ENCODE measurements at places on chromosomes 12 and 14. TPM values are rescaled to one million over a fixed set of nuclear protein-coding genes. Genes with fewer than 3 reads are reported as not detected.

ABCD2 gene
- polyA plus RNA-seq, result not detected

METTL17 gene
- 77.7 TPM for polyA plus RNA-seq

MDP1 gene
- 31.1 TPM for polyA plus RNA-seq

TAS2R7 gene
- polyA plus RNA-seq, result not detected

FAM90A1 gene
- polyA plus RNA-seq, result 0.19 TPM

SLC6A12 gene
- not detected for polyA plus RNA-seq

PTMS gene
- polyA plus RNA-seq, result 270 TPM

KRT71 gene
- not detected for polyA plus RNA-seq

LTBR gene
- polyA plus RNA-seq, result 10.5 TPM

FAM234B gene
- polyA plus RNA-seq, result 9.5 TPM

CARMIL3 gene
- 3.7 TPM for polyA plus RNA-seq

PLA2G1B gene
- polyA plus RNA-seq, result not detected

NELL2 gene
- polyA plus RNA-seq, result 23.3 TPM

DEGS2 gene
- polyA plus RNA-seq, result 1.0 TPM

GLIPR1L2 gene
- polyA plus RNA-seq, result 0.12 TPM

C1R gene
- polyA plus RNA-seq, result 6.4 TPM

MLEC gene
- 264 TPM for polyA plus RNA-seq

GPRC5A gene
- polyA plus RNA-seq, result 0.16 TPM

LHX5 gene
- 0.16 TPM for polyA plus RNA-seq

ZNF140 gene
- 16.2 TPM for polyA plus RNA-seq

CSRP2 gene
- 315 TPM for polyA plus RNA-seq
